ENCODE measurements at places on chromosomes 11 and 22.

DNA sequence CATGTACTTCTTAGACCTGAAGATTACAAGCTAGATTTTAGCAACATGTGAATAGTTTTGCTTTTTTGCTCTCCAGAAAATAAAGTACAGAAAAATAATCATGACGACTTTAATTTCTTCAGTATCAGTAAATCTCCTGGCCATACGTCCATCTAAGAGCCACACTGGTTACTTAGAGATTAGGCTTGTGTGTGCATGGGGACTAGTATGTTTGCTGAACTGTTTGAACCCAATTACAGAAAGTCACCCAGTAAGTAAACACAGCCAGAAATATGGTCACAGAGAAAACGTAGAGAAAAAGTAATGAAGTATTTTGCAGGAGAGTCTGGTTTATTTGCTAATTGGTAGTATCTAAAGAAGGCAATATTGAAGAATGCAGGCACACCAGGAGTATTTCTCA, 1053.6 kb upstream of the CCDC90B start:
- DNase-seq: no peak

DNA sequence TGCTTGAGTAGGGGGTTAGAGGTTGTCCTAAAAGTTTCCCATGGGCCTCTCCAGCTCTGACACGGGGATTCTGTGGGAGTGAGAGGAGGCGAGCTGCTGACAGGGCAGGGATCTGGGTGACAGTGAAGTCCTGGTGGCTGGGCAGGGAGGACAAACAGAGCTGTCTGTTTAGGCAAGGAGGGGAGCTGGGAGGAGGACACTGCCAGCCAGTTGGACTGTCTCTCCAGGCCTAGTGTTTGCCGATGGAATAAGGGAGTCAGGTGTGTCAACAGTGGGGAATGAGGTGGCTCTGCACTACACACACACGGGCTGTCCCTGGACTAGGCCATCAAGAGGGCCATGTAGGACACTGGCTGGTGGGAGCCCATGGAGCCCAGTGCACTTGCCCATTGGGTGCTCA, 20.6 kb upstream of the SYT7 start:
- DNase-seq: no peak

- no peak for DNase-seq
These were observed 54.8 kb downstream of the CLPB start for GRCh38 chr11:72379384-72380131.

- DNase-seq: no peak
These were observed 67.5 kb downstream of the C11orf58 start for GRCh38 chr11:16805938-16806337.

GRCh38 chr11:74147199-74147929, 23.4 kb downstream of the C2CD3 start:
- DNase-seq: no peak

GRCh38 chr22:20525048-20525447, 17.6 kb downstream of the MED15 start:
- no peak for DNase-seq

DNA sequence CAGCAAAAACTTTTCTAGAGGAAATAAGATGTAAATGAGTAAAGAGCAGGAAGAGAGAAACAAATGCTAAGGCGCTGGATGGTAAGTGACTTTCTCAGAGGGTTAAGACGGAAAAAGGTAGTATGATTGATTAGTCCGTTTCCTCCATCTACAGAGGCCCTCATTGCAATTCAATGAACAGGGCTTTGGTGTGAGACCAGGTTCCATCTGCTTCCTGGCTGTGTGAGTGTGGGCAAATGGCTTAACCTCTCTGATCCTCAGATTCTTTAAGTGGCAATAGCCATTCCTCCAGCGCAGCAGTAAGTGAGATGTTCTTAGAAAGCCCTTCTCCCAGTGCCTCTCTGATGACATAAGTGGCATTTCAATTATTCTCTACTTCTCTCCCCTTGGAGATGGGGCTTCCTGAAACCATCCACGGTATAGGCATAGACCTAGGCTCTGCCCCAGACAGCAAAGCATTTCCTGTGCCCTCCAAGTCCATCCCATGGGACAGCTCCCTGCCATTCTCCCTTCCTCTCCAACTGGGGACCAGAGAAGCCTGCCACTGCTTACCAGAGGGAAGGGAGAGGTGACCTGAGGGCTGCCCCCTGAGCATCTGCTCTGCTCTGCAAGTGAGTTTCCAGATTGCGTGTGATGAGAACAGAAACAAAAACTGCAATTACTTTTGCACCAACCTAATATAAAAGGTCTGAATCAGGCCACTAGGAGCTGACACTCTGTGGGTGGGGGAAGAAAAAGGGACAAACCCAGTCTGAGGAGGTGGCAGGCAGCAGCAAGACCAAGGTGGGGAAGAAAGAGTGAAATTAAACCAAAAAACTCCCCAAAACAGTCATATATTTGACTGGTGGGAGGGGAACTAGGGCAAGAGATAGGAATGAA, 12.7 kb upstream of the CD44 start:
- peak; percentile 87 for DNase-seq

DNA sequence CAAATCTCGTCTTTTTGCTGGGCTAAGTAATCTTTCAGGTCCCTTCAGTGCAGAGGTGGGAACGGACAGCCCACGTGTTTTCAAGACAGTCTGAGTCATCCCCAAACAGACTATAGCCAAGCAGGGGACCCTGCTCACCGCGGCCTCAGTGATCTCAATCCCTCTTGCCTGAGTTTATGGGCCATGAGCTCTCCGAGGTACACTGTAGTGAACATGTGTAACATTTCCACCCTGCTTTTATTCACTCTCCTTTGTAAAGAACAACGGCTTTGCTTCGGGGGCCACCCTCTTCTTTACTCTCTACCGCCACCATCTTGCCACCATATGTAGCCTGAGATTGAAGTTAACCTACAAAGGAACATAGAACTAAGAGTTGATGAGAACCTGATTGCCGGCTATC, 11.5 kb upstream of the KCTD14 start:
- DNase-seq: no peak

DNA sequence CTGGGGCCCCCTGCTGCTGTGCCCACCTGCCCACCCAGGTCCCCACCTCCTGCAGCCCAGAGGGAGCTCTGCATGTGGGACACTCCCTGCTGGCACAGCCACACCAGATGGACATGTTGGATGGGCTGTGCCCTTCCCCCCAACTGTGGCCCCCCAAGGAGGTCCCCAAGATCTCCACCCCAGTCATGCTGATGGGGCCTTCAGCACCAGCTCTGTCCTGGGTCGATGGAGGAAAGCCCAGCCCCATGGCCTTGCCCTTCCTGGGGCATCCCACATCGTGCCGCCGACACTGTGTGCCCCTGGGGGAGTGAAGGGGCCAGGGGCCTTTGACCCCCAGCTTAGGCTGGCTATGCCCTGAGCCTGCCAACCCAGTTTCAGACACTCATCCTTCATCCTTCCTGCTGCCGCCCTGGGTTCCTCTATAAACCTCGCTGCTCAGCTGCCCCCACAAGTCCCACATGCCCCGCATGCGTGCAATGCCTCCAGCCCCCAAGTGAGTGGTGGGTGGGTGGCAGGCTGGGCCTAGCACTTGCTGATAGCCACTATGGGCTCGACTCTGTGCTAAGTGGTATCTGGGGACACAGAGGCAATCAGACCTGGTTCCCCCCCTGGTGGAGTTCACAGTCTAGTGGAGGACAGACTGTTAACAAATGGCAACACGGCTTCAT, 3.9 kb upstream of the DPP3 start:
- no peak for DNase-seq

DNA sequence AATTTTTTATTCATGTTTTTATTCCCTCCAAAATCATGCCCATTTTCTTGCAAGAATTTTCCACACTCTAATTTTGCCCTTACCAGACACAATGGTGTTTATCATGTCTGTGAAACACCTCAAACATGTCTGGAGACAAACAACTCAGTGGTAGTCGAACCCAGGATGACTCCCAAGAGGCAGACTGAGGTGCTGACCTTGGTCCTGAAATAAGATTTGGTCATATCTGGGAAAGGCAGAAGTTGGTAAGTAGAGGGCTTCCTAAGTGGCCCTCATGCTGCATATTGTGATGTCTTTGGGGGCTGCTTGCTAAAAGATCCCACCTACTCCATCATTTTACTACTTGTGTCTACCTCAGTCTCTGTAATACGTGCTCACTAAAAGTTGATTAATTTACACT, 369.4 kb upstream of the ISX start:
- no peak for DNase-seq

- no peak for DNase-seq
These were observed 123.3 kb downstream of the METTL15 start for GRCh38 chr11:28231475-28231874.

DNA sequence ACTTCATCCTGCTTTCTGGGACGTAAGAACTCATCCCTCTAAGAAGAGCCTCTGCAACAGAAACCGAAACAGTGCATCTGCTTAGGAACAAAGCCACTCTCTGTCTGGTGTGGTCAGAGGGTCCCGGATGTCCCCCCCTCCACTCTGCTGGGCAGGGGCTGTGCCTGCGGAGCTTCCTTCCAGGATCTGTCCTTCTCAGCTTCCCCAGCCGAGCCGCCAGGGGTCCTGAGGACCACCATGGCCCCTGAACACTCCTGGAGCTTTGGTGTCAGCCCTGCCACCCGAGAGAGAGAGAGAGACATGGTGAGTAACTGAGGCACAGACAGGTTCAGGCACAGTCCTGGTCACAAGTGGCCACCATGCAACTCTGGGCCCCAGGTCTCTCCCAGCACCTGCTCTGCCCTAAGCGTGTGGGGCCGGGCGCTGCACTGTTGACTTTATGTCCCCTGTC, 24.4 kb upstream of the MGAT3 start:
- no peak for DNase-seq

DNA sequence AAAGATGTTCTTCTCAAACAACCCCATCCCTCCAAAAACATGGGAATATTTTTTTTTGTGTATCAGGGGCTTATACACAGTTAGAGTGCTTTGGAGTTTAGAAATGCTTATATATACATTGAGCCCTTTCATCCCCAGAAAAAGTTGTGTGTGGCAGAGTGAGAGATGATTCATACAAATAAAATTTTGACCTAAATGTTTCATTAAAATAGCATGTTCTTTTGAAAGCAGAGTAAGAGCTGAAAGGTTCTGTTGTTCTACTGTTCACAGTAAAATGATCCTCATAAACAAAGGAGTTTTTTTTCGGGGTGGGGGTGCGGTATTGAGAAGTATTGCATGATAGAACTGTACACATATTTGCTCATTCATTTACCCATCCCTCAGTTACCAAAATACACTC, 512.4 kb downstream of the DLG2 start:
- no peak for DNase-seq

- DNase-seq: no peak
These were observed 9.4 kb downstream of the BCL2L13 start for GRCh38 chr22:17647991-17648390.

DNA sequence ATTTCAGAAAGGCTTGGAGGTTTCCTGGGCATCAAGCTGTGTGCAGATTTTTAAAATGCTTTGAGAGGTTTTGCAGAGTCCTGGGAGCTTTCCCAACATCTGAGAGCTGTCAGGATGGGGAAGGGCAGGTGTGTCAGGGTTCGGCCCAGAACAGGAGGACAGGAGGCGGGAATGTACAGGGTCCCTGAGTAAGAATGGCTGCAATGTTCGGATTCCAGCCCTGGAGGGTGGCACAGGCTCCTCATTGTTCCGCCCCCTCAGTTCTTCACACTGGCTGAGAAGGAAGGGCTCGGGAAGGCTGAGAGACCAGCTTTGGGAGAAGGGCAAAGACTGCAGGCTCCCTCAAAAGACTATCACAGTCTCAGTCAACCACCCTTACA, 5.1 kb upstream of the SEPTIN3 start:
- DNase-seq: no peak

DNA sequence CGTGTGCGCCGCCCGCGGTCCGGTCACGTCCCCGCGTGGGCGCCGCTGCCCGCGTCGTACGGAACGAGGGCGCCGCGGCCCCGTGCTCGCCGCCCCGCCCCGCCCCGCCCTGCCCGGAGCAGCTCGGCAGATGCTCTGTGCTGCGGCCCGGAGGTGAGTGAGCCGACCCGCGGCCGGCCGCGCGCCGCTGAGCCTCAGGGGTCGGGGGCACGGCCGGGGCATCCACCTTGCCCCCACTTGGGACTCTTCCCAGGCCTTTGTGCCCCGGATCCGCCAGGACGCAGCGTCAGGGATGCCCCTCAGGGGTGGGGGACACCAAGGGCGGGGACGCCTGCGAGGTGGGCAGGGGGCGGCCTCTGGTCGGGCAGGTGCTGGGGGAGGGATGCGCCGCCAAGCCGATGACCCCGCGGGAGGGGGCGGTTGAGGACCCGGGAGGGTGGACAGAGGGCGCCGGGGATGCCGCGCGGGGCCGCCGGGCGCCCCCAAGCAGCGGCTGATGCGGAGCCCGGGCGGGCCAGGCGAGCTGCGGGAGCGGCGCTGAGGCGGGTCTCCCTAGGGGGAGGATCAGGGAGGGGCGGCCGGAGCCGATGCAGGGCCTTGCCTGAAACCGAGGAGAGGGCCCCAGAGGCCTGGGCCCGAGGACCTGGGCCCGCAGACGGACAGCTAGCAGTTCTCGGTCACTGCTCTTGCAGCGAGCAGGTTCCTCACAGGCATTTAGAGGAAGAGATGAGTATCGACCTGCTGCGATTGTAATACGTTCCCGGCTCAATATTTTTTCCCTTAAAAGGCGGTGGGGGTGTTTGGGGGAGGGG, at the start of gene GNAZ:
GNAZ (plus strand) TSS at position 102 of the 812 bp plus-strand sequence. CDS start 25,177 bp downstream, outside the sequence.
- DNase-seq: no peak

- no peak for DNase-seq
These were observed 120.7 kb upstream of the SERPIND1 start for GRCh38 chr22:20653012-20653794.
